ENCODE measurements at places on chromosomes 1 and 21. TPM values are rescaled to one million over a fixed set of nuclear protein-coding genes. Genes with fewer than 3 reads are reported as not detected.

The COL24A1 gene
- 1.3 TPM for total RNA-seq

The NR1I3 gene
- total RNA-seq: not detected

The HES3 gene
- not detected for total RNA-seq

The TRIM63 gene
- 18.6 TPM for total RNA-seq

The PBX1 gene
- total RNA-seq: 7.0 TPM

DNA sequence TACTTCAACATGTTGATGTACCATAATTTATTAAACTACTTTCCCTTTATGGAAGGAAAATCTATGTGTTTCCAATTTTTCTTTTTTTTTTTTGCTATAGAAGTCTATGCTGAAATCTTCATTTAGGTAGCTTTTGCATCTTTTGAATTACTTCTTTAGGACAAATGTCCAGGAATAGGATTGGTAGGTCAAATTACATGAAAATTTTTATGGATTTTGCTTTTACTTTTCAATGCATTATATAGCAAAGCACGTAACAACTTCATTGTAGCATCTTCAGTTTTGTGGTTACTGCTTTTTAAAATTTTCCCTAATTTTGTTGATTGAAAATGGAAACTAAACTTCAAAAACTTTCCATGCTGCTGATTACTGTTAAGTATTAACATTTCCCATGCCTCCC lies 12.0 kb upstream of the PLA2G2C start:
- DNase-seq: no peak

DNA sequence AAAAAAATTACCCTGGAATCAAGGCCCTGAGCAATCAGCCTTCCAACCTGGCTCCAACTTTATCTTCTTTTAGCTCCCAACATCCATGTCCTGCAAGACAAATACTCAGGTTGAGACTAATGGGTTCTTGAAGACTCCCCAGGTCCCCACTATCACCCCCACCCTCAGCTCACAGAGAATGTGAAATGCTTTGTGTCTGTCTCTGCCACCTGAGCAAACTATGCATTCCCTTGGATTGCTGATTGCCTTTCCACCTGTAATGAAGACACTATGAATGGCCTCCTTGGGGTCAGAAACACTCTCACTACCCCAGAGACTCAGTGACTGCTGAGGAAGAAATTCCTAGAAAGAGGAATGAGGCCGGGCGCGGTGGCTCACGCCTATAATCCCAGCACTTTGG lies 121.2 kb upstream of the GALNT2 start:
- DNase-seq: no peak

DNA sequence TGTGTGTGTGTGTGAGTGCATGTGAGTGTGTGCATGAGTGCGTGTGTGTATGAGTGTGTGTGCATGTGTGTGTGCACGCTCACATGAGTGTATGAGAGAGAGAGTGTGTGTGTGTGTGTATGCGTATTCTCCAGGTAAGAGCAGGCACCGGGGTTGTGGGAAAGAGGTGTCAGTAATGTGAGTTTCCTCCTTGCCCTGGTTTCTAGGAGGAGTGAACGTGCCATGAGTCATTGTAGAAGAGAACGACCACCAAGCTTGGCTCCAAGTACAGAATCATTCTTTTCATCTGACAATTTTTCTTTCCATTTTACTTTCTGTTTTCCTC lies 79.1 kb downstream of the POFUT2 start:
- no peak for DNase-seq

DNA sequence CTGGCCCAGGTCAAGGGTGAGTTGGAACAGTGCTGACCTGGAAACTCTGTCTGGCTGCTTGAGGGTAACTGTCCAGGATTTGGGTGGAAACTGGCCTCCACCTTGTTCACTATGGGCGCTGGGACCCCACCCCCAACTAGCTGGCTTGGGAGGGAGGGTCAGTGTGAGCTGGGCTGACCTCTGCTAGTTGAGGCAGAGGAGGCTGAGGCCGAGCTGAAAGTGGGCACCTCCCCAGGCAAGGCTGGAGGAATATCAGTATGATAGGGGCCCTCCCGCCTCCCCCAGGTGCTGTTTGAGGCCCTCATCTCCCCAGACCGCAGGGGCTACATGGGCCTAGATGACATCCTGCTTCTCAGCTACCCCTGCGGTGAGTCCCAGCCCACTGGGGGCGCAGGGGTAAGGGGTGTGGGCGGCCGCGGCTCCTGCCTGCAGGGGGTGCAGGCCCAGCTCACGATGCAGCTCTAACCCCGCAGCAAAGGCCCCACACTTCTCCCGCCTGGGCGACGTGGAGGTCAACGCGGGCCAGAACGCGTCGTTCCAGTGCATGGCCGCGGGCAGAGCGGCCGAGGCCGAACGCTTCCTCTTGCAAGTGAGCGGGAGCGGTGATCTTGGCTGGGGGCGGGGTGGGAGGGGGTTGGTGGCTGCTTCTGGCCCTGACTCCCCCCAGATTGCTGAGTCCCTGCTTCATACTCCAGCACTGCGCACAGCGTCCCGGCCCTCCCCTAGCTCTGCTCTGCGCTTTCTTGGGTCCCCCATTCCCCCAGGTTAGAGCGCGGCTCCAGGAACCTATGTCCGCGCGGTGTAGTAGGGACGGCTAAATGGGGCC lies 22.9 kb downstream of the PTPRU start:
- DNase-seq: no peak

DNA sequence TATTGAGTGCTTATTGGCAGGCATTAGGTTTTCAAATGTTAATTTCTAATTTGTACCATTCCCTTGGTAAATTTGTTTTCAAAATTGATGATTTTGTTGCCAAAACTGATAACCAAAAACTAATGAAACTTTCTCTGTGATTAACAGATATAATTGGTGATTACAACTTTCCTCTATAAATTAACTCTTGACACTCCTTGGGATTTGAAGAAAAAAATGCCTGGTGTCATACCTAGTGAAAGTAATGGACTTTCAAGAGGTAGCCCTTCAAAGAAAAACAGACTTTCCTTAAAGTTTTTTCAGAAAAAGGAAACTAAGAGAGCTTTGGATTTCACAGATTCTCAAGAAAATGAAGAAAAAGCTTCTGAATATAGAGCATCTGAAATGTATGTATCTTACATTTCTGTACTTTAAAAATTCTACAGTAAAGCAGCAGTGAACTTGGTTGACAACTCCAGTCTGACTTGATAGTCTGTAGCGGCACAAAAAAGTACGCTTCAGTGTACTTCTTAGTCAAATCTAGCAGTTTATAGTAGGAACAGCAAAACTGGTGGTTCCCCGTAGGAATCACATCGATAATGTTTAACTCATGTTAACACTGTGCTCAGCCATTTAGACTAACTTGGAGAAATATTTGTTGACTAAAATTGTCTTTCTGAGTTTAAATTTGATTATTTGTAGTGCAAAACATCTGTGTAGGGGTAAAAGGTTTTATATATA lies 3.0 kb downstream of the USP1 start:
- no peak for DNase-seq
